A172 (cell line): ENCODE measurements at places on chromosomes 7 and 10.

GRCh38 chr10:86017841-86018734 is 348.5 kb downstream of the GRID1 start:
- no peak for DNase-seq

- peak; percentile 88 for DNase-seq
Observed at GRCh38 chr7:117582219-117582704, 102.4 kb downstream of the CFTR start.

DNA sequence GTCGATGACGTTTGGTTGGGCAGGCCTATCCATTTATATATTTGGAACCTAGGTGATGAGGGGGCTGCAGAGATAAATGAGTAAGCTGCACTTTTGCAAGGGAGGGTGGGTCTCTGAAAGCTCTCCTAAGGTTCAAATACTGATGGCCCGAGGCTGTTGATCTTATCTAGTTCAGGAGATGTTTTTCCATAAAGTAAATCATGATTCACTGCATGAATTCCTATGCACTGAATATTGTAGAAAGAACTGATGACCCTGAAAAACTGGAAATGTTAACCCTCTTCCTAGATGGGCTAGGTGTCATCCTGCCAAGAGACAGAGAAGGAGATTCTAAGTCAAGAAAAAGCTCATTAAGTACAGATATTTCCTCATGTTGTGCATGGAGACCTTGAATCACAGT is 459.9 kb downstream of the PLXNA4 start:
- DNase-seq: peak; percentile 41

GRCh38 chr7:2608921-2609411 is 22.8 kb upstream of the TTYH3 start:
- DNase-seq: no peak

DNA sequence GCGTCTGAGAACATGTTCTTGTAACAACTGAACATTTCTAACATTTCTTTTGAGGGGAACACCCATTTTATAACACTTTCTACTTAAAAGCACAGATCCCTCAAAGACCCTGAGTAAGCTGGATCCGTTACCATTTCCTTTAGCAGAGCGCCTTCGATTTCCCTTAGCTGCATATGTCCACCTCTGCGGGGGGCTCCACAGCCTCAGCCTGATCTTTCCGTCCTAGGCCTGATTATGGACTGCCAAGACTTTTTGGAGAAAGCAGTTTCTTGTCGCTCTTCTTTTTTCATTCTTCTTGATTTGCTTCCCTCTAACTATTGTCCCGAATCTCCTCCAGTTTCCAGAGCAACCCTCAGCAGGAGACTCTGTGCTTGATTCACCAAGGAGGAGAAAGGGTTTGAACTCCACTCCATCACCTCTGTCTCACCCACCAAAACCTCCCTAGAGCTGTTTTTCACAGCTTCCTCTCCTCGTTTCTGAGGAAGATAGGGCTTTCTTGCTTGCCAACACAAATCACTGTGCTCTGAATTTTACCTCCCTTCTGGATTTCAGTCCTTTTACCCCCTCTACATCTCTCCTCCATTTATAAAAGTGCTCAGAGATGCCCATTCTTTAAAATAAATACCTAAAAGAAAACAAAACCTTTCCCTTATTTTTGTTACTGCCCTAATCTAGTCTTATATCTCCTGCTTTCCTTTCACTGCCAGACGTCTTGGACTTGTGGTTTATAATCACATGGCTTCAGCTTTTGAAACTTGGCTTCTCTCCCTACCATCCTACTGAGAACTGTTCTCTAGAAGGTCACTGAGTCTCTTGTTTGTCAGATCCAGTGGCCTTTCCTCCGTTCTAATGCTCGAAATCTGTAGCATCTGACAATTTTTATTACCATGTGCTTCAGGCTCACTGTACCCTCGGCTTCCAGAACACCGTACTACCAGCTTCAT is 30.5 kb upstream of the ZRANB1 start:
- peak; percentile 30 for DNase-seq

DNA sequence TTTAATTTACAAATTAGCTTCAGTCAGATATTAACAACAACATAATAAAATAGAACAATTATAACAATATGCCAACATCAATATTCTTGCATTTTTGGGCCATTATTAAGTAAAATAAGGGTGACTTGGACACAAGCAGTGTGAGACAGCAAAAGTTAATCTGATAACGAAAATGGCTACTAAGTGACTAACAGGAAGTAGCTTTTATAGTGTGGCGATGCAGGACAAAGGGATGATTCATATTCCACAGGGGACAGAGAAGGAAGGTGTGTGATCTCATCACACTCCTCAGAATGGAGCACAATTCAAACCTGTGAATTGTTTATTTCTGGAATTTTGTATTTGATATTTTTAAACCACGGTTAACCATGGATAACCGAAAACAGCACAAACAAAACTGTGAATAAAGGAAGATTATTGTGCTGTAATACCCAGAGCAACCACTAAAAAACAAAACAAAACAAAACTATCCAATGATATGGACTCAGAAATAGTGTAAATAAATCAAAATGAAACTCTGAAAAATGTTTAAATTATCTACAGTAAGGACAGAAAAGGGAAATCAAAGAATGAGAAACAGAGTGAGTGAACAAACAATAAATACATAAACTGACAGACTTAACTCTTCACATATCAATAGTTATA is 66.9 kb upstream of the TFEC start:
- DNase-seq: peak; percentile 95
